Iris pigment epithelial cell (primary cell): ENCODE measurements at places on chromosomes 7 and 10.

GRCh38 chr10:62063795-62064472, 162.4 kb downstream of the ARID5B start:
- peak; percentile 82 for DNase-seq

- DNase-seq = no peak
These were observed 43.9 kb downstream of the MRPS24 start for GRCh38 chr7:43825391-43825808.

- no peak for DNase-seq
These were observed 417.1 kb upstream of the KLF6 start for GRCh38 chr10:4201866-4202825.

GRCh38 chr10:31153692-31154091, 122.0 kb upstream of the ZNF438 start:
- DNase-seq = no peak

DNA sequence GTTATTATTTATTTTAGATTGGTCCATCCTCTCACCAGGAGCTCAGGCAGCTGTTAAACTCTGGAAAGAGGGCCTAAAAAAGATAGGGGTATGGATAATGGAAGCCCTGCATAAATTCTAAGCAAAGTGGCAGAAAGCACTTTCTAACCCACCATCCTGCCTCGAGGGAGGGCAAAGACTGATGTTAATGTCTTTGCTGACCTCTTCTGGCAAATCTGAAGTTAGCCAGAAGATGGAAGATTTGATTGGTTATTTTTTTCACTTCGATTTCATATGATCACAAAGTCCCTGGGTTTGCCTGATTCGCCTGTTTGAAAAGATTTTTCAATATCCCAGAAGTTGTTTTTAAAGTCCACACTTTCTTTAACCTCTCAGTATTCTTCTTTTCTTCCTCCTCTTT, 24.8 kb downstream of the OR9A2 start:
- peak; percentile 34 for DNase-seq

DNA sequence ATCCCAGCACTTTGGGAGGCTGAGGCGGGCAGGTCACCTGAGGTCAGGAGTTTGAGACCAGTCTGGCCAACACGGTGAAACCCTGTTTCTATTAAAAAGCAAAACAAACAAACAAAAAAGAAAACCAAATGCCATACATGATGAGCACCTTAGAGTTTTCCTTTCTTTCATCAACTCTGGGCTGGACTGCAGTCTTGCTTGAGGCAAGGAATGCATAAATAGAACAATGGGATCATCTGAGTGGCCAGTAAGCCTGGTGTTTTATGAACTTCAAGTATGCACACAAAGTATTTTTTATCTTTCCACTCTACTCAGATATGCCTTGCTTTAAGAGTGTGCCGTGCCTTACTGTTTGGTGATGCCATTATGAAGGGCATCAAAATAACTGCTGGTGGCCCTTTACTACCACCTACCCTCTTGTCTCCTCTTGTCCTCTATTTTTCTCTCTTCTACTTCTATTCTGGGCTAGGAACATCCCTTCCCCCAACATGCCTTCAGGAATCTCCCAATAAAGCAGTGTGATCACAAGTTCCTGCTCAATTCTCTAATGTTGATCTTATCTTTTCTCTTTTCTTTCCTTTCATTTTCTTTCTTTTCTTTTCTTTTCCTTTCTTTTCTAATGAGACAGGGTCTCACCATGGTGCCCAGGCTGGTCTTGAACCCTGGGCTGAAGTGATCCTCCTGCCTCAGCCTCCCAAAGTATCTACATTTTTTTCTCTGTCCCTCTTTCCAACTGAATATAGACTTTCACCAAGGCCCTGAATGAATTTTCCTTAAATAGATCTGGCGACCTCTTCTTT, 10.2 kb downstream of the SCD start:
- peak; percentile 41 for DNase-seq

GRCh38 chr7:101901661-101902491, 84.5 kb downstream of the CUX1 start:
- DNase-seq = peak; percentile 42

GRCh38 chr7:35576031-35576573, 118.8 kb downstream of the HERPUD2 start:
- no peak for DNase-seq

DNA sequence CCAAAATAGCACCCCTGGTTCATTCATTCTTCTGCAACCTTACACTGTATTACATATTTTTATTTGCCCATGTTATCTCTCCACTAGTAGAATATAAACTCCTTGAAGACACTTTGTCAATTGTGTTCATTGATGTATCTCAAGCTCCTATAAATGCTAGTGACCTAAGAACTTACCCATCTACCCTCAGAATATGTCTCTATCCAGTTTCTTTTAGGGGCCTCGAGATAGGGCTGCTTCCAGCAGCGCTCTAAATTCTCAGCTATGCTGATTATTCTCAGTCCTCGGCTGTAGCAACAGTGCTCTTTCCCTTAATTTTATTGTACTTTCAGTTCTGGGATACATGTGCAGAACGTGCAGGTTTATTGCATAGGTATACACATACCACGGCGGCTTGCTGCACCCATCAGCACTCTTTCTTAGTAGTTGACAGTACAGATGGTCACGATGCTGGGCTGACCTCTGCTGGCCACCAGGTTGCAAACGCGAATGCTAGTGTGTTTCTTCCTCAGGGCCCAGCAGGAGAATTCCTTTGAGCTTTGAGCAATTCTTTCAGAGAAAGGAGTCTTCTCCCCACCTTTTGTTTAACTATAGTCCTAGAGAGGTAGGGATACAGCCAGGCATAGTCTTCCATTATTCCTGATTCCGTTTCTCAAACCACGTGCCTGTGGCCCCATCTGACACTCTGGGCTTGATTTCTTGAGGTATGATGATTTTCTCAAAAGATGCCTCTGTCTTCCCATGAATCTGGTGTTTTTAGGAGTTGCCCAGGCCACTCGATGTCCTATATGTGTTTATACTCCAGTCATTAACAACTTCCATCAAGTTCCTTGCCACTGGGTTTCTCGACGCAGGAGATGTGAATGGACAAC, 49.1 kb upstream of the CDC14C start:
- peak; percentile 10 for DNase-seq

- DNase-seq = peak; percentile 18
These were observed 906.7 kb upstream of the AUTS2 start for GRCh38 chr7:68691261-68692216.

DNA sequence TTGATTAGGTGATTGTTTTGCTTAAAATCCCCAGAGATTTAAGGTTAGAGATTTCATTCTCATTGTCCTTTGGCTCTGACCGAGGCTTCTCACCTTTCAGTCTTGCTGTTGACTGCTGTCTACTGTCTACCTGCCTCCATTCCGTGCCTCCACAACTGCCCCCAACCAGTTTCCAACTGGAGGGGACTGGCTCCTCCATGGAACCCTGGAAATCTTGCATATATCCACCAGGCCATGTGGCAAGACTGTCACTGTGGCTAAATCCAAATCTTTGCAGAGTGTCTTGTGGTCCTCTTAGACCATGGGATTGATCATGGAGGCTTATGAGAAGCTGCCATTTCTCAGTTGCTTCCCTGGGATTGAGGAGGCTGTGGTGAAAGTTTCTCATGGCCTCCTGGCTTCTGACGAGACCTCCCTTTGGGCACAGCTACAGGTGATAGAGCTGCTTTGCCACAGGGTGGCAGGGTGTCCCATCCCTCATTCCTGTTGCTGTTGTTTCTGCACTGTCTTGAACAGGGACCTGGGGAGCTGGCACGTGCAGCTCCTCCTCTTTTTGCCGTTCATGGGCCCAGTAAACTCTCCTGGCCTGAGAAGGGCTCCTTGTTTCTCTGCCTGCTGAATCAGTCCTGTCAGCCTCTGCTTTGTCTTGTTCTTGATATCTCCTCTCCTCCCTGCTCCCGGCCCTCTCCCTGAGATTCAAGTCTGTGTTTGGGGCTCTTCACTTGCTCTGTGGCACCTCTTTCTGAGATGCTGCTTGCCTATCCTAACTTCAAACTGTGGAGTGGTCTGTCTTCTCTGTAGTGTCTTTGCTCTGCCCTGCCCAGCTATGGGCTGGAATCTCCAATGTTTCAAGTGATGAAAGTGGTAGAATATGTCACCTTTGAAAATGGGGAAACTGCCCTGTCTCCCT, 63.6 kb upstream of the IGFBP3 start:
- no peak for DNase-seq

DNA sequence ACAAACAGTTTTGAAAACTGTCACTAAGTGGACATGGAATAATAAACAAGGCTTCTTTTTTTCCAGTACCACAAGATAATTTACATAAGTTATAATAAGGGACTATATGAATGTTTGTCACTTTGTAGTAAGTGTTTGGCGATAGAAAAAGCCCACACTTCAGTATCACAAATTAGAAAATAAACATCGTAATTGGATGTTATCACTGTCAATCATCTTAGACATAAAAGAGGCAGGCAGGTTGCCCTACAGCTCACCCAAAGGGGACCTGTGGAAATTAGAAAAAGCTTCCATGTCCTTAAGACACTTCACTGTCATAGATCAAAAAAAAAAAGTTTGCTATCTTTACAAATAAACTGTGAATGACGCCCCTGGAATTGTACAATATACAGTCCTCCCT, 3.6 kb upstream of the NOC3L start:
- DNase-seq = no peak

GRCh38 chr7:147151661-147152060, 1035.1 kb downstream of the CNTNAP2 start:
- DNase-seq = no peak

GRCh38 chr10:95406651-95407280, 116.0 kb upstream of the PDLIM1 start:
- DNase-seq = no peak

GRCh38 chr7:41114131-41114530, 588.8 kb downstream of the INHBA start:
- peak; percentile 32 for DNase-seq

GRCh38 chr7:18235819-18236218, 208.2 kb upstream of the PRPS1L1 start:
- no peak for DNase-seq

DNA sequence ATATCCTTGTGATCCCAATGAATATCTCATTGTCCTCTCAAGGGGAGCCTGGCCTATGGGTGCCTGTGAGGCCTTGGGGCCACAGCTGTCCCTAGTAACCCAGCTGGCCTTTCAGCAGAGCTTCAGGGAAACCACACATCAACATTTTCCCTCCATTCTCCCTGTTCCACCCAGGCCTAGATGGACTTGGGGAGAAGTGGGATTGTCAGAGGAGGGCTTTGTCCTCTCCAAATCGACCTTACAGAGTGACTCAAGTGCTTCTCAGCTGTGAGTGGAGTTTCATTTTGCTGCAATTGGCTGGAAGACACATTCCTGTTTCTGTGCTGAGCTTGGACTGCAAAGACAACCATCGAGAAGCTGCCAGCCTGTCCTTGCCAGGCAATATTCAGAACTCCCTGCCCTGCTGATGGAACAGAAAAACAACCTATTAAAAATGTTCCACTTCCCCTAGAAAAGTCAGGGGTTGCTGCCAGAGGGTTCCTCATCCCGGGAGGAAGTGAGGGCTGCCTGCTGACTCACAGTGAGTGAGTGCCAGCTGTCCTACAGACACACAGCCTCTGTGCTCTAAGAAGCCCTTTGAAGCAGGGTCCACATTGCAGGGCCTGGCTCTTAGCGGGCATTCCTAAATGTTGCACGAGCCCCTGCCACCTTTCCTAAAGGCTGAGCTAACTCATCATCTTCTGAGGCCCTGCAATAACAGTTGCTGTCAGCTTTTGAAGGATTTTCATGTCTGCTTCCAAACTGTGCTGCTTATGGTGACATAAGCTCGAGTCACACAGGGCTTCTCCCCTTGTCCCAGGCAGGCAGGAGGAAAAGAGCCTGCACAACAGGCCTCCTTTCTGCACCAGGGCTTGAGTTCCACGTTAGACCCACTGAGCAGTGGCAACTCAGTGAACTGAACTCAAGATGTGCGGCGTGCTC, 20.5 kb downstream of the STRA8 start:
- peak; percentile 68 for DNase-seq

DNA sequence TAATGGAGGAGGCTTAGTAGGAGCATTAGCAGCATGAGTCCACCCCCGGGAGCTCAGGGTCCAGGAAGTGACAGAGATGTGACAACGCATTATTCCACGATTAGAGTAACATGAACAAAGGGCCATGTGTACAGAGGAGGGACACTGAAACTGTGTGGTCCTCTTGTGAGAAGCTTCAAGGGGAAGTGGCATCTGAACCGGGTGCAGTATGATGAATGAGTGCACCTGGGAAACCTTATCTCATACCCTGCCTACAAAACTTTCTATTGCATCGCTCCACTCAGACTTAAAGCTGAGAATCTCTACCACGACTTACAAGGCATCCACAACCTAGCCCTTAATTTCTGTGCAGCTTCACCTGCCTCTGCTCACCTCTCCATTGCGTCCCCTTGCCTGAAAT, 115.3 kb upstream of the AMPH start:
- DNase-seq = no peak

GRCh38 chr7:142177869-142178268, 66.4 kb downstream of the MGAM2 start:
- peak; percentile 23 for DNase-seq

GRCh38 chr7:151309311-151309710, 32.3 kb upstream of the NUB1 start:
- DNase-seq = peak; percentile 51

DNA sequence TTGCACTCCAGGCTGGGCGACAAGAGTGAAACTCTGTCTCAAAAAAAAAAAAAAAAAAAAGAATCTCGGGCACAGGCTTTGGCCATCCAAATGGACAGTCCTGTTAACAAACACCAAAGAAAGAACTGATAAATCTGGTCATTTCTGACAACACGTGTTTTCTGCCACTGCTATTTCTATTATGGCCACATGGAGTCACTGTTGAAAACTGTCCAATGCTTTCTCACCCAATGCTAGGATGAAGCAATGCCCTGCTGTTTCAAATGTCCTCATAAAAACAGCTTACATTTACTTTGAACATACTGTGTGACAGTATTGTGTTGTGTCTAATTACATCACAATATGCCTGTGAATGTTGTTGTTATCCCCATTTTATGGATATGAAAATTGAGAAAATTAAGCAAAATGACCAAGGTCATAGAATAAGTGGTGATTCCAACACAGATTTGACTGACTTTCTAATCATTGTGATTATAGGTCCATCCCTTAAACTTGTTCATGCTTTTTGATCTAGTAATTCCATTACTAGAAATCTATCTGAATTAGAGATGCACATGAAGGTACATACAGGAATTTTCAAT, 19.9 kb upstream of the MAP3K8 start:
- DNase-seq = peak; percentile 77

DNA sequence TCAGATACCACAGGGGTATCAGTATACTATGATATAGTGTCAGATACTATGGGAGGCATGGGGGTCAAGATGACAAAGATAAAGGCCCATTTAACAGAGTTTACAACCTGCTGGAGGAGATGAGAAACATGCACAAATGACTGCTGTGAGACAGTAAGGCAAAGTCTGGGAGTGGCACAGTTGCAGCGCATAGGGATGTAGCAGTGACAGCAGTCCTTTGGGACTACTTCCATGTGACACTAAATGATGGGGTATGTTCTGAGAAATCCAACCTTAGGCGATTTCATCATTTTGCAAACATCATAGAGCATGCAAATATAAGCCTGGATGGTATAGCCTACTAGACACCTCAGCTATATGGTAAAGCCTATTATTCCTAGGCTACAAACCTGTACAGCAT, 56.8 kb downstream of the CDK1 start:
- DNase-seq = no peak

DNA sequence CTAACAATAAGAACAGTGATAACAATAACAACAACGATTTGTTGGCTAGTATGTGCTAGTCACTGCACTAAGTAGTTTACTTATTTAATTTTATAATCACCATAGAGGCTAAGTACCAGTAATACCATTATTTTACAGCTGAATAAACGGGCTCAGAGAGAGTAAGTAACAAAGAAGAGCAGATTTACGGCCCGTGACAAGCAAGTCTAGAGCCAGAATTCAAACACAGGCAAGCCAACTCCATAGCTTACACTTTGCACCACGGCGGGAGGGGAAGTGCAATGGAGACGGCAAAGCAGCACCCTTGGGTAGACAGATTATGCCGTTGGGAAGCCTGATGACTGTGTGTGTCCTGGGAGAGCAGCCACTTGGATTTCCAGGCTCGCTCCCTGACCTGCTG, 1.2 kb upstream of the OR6V1 start:
- no peak for DNase-seq
